ENCODE measurements at places on chromosomes 12 and 14.
A peak's percentile ranks its signal among the peaks of the same experiment; 100 is the strongest.

DNA sequence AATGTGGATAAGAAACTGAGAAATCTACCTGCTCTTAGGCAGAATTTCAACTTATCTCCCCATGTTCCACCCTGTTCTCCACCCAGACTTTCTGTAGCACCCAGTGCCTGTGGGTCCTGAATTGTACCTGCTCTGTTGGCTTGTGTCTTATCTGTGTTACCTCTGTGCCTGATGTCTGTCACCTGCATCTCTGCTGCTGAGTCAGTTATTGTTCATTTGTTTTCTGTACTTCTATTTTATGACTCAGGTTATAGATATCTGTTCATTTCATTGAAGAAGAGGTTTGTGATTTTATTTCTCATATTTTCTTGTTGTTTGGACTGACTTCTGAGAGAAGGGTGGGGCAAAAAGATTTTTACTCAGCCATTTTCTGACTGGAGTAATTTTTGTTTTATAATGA lies 11.7 kb downstream of the SOCS4 start:
- DNase-seq, result no peak

DNA sequence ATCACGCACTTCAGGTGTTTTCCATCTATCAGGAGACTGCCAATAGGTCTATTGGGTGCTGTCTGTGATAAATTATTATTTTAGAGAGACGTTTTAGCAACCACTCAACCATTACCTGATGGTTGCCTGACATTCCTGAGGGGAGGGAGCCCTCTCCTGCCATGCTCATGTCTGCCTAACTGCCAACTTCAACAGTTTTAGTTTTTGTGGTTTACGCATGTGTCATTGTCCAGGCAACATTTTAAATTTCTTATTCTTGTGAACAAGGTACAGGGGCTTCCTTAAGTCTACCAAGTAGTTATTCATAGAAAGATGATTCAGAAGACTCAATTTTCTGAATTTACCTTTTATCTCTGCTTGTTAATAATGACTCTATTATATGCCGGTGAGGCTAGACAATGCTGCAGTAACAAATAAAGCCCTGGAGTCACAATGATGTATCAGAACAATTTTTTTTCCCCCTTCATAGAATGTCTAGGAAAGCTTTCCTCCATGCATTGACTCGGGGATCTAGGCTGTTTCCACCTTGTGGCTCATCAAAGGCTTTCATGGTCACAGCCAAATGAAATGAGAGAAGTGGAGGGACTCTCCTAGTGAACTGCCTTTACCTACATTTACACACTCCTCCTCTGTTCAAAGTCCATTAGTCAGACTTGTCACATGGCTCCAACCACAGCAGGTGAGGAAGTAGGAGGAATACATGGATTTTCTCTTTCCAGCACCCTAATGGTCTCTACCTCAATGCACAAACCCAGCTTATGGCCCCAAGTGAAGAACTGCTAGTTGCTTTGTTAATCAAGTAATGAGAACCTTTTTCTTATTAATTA lies 225.8 kb downstream of the CRADD start:
- DNase-seq, result no peak

DNA sequence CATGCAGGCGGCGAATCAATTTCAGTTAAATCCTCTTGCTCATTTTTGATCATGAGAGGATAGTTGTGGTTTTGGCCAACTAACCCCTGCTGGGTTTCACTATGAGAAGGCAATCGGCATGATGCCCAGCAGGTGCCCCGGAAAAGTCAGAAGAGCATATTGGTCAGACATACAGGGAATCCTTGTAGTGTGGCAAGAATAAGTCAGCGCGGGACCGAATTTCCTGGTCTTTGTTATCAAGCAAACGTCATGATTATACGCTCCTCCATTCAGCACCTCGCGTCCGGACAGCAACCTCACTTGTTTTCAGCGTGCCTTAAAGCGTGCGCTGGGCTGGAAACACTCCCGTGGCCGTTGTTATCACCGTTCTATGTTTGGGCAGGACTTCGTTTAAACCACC lies 1.8 kb downstream of the TBC1D30 start:
- peak; percentile 73 for DNase-seq

GRCh38 chr14:72925815-72926291 lies 411 bp upstream of the DCAF4 start:
- no peak for DNase-seq

DNA sequence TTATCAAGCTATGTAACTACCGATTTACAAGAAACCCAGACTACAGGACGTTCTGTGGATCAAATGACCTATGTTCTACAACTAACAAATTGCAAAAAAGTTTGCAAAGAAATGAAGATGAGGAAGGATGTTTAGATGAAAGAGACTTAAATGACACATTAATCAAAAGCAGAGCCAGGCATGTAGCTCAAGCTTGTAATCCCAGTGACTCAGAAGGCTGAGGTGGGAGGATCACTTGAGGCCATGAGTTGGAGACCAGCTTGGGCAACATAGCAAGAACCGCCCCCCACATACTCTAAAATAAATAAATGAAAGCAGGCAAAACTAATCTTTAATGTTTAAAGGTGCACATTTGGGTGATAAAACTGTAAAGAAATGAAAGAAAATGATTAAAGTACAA lies 331.9 kb downstream of the BTG1 start:
- no peak for DNase-seq

DNA sequence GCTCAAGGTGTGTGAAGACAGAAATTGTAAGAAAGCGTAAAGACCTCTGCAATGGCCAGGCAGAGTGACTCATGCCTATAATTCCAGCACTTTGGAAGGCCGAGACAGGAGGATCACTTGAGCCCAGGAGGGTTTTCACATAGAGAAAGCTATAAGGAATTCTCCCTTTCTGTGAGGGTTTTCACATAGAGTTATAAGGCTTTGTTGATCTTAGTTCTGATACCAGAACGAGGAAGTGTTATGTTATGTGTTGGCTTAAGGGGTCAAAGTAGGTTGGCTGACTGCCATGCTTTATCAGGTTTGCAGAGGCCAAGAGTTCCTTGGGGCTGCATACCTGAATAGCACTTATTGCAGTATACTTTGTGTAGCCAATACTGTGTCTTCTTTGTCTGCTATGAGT lies 139.1 kb downstream of the ERC1 start:
- no peak for DNase-seq

DNA sequence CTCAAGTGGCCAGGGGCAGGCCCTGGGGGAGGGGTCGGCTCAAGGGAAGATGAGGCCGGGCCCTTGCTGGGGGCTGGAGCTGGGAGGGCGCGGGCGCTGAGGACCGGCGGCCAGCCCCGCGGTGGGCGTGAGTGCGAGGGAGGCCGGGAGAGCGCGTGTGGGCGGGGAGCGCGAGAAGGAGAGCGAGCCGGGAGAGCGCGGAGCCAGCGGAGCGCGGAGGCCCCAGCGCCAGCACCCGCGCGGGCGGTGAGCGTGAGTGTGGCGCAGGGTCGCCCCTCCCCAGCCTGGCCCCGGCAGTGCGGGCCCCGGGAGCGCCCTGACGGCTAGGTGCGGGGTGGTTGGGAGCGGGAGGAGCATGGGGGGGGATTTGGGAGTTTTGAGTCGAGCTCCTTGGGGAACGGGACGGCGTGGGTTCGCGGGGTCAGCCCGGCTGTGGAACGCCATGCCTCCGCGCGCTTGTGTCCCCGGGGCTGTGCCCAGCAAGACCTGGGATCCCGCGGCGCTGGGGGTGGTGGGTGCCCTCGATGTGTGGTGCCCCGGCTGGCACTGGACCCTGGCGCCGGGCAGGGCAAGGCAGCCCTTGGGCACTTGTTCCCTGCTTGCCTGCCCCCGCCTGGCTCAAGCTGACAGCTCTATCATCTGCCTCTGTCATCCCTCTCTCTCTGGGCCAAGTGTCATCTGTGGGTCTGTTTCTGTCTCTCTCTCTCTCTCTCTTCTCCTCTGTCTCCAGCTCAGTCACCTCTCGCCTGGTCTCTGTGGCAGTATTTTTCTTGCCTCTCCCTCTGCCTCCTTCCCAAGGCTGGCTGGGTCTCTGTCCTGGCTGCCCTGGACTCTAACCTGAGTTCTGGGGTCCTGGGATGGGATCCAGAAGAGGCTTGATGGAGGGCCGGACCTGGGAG lies at the start of gene LBHD2:
Gene LBHD2, plus strand, starts transcription at position 190 of the 899 bp plus-strand sequence. CDS start 1,803 bp downstream, outside the sequence.
- no peak for DNase-seq

DNA sequence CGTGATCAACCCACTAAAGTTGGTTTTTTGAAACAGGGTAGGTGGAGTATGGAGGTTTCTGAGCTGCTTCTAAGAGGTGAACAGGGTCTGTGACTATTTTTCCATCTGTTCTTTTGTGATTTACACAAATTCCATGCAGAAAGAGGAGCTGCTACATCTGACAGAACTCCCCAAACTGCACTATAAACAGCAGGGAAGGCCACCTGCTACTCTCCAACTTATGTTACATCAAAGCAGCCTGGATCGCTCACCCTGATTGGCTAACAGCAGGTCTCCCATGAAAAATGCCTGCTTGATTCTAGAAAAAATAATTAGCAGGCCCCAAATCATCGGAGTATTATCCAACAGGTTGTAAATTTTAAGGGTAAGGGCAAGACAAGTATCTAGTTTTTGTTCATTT lies 282.9 kb upstream of the FLRT2 start:
- DNase-seq, result no peak

- no peak for DNase-seq
Observed at GRCh38 chr12:39605501-39605900, 14.1 kb downstream of the ABCD2 start.

DNA sequence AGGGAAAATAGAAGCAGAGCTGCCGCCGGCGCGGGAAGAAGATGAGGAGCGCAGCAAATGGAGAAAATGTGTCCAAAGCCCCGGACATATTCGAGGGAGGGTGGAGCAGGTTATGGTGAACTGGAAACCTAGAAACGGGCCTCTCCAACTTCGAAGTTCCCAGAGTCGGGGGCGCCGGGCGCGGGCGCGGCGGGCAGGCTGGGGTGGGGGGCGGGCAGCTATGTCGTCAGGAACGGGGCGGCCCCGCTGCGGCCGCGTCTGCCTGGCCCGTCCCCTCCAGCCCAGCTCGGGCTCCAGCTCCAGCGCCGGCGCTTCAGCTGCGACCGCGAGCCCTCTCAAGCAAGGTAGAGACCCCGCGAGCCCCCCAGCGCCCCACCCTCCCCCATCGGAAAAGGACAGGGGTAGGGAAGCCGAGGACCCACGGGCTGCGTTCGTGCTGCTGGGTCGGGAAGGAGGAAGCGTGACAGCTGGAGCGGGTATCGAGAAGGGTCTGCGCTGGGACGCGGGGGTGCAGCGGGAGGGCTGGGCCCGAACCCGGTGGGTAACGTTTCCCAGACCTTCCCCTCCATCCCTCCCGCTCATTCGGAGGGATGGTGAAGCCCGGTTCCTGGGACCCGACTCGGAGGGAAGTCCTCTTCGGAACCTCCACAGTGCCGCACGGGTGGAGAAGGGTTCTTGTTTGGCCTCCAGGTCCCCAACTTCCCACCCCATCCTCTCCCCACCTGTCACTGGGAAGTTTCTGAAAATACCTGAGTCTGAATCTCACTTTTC lies 1.0 kb downstream of the DGKA start:
- peak; percentile 67 for DNase-seq

DNA sequence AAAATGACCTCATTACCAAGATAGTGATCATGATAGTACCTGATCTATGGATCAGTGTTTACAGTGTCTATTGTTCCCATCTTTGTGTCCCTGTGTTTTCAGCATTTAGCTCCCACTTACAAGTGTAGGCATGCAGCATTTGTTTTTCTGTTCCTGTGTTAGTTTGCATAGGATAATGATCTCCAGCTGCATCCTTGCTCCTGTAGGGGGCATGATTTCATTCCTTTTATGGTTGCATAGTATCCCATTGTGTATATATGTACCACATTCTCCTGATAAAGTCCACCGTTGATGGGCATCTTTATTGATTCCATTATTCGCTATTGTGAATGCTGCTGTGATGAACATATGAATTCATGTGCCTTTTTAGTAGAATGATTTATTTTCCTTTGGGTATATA lies 215.4 kb upstream of the NAV3 start:
- no peak for DNase-seq

DNA sequence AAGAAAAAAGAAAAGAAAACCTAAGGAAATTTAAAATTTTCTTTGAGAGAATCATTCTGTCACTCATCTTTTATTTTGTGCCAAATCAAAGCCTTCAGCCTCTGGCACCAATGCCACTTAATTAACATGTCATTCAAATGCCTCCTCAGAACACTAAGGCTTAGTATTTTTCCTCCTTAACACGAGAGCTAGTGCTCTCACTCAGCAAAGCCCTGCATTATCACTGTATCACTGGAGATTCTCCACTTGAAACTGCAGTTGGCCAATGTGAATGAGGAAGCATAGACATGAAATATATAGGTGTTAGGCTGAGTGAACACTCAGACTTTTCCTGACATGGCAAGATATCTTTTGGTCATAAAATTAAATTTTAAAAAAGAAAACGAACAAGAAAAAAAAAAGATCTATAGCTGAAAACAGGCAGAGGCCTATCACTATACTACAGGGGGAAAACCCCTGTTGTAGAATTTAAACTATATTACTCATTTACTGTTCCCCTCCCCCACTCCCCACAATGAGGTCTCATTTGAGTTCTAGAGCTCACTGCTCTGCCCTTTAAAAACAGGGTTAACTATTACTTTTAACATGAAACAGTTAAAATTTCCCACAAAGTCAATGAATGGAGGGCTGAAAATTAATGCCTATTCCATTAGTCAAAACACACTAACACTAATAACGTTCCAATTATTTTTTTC lies 5.1 kb downstream of the MBIP start:
- no peak for DNase-seq

Measured in activated CD8-positive, alpha-beta memory T cell treated with anti-CD3 and anti-CD28 coated beads, Interleukin-2, amount 50 U/mL, for 48 hours (primary cell).